Dermis blood vessel endothelial cell (primary cell): ENCODE measurements at places on chromosomes 5 and 9.
A peak's percentile ranks its signal among the peaks of the same experiment; 100 is the strongest.

GRCh38 chr5:14305045-14305444, 161.9 kb downstream of the TRIO start:
- DNase-seq = peak; percentile 63

- no peak for DNase-seq
These were observed 354.5 kb downstream of the SPOCK1 start for GRCh38 chr5:137144656-137145055.

GRCh38 chr9:10855847-10856246, 243.0 kb upstream of the PTPRD start:
- DNase-seq = peak; percentile 18

DNA sequence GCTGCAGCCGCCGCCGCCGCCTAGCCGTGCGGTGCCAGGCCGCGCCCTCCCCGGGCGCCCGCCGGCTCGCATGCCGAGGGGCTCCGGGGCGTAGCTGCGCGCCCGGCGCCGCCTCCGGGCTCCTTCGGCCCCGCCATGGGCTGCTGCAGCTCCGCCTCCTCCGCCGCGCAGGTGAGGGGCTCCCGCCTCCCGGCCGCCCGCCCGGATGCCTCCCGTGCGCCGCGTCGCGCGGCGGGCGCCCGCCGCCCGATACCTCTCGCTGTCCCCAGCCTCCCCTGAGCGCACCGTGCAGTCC, 230 bp downstream of the SLC44A1 start:
- DNase-seq = no peak

DNA sequence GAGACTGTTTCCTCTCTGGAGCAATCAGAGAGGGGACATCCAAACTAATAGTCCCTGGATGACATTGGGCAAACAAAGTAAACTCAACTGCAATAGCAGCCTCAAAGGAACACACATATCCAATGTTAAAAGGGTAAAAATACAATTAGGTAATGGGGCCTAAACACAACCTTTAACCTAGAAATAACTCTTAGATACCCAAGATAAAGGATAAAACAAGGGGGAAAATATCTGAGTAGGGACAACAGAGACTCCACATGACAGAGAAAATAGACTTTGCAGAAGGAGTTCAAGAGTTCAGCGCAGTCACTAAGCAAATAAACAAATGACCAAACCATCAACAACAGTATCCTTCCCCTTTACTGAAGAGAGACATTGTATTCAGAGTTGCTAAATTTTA, 149.3 kb downstream of the FBXO4 start:
- DNase-seq = no peak
